Kidney (tissue), 22 donors: ENCODE measurements at places on chromosomes 4 and X.

DNA sequence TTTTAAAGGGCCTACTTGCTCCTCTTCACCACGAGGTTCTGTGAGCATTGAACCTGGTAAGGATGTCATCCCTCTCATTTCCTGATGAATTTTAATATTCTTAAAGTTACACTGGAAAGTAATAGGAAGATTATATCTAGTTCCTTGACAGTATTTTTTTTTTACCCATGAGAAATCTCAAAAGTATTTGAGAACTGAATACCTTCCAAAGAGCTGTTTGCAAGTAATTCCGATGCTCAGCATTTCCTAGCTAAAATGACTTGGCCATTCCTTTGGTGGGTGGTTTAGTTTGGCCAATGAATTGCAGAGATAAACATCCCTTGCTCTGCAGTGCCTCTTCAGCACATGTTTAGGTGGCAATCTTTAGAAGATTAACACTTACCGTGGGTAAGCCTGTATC is 110.2 kb upstream of the WDR1 start:
- no peak for DNase-seq

DNA sequence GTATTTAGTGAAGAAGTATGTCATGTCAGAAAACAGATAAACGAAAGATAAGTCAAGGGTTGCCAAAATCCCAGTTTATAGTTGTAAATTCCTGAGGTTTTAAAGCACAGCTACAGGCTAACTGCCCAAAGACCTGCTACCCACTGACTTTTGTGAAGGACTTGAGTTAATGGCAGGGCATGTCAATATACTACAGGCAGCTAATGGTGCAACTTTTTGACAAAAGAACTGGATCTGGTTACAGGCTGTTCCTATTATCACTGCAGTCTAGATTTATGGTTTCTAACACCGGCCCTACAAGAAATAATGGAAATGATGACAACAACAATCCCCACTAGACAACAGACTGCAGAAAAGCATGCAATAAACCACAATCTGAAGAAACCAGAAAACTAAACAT is 6.4 kb downstream of the SCML2 start:
- no peak for DNase-seq

- DNase-seq = peak; percentile 12
Observed at GRCh38 chr4:141654098-141654497, 17.7 kb downstream of the IL15 start.

DNA sequence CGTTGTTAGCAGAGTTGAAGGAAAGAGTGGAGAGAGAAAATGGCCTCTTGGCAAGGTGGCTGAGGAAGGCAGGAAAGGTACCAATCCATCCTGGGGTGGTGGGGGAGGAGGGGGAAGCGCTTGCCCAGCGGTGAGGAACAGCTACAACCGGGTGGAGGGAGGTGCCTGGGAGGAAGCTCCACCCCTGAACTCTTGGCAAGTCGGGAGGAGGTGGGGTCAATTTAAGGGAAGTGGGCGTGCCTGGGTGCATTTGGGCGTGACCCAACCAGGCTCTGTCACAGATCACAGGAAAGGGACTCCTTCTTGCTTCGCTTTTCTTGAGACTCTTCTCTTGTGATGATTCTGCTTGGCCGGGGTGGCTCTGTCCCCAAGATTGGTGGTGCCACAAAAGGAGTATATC is 41.7 kb downstream of the BCORL1 start:
- DNase-seq = peak; percentile 82

DNA sequence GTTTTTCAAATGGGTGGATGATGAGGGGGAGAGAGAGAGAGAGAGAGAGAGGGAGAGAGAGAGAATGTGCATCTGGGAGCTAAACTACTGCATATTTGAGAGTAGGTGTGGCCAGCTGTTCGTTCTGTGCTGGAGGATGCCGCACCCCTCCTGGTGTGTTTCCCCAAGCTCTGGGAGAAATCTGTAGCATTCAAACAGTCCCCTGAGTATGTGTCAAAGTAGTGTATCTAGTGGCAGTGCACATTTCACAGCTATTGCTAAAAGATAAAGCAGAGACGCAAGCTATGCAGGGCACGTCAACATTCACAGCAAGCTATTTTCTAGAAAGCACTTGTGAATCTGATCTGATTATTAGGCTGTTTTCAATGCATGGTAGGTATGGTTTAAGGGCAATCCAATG is 83.5 kb upstream of the LIMCH1 start:
- DNase-seq = no peak

- DNase-seq = no peak
Observed at GRCh38 chr4:166228112-166228511, 355.1 kb downstream of the TLL1 start.

DNA sequence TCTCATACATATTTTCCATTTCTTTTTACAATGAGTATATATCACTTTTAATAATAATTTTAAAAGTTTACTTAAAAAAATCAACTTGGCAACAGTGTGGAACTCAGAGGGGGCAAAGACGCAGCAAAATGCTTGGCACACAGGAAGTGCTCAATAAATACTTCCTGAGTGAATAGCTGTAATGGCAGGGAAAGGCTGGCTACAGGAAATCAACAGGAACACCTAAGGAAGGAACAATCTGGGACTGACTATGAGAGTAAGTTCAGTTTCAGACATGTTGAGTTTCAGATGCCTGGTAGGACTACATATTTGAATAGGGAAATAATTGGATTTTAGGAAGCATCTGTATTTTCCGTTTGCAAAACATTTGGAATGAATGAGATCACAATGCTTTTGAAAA is 137.6 kb downstream of the SCLT1 start:
- no peak for DNase-seq

DNA sequence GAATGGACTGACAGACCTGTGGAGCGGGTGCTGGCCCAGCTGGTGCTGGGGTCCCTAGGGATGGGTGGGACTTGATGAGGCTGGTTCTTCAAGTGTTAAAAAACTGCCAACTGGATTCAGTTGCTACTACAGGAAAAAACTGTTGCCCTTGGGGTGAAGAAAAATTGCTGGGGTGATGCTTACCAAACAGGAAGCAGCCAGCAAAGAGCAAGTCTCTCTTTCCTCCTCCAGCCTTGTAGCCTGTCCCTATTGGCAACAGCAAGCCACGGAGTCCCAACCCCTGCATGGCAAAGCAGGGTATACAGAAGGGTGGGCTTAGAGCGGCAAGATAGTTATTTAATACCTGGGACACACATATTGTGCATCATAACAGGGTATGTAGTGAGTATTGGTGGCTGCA is 60.1 kb upstream of the ATP8A1 start:
- DNase-seq = no peak

GRCh38 chr4:73663576-73663975 is 43.3 kb upstream of the RASSF6 start:
- no peak for DNase-seq

GRCh38 chr4:154086247-154086646 is 297.4 kb upstream of the SFRP2 start:
- DNase-seq = no peak

DNA sequence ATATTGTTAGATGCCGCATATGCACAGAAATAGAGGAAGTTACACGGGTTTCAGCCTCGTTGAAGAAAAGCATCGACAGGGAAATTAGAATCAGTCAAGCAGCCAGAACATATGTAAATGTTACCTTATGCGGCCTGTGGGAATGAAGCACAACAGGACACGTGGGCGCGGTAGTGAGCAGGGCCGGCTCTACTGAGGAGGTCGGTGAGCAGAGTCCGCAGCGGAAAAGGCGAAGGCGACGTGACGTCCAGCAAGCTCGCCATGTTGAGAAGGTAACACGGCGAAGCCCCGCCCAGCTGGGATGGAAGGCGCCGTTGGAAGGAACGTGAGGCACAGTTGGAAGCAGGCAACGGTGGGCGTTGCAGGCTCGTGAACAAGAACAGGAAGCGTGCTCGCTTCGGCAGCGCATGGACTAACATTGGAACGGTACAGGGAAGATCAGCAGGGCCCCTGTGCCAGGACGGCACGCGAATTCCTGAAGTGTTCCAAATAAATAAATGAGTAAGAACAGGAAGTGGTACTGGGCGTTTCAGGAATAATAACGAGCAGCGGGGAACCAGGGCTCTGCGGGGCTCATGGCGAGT is 54.6 kb downstream of the MTNR1A start:
- DNase-seq = no peak

DNA sequence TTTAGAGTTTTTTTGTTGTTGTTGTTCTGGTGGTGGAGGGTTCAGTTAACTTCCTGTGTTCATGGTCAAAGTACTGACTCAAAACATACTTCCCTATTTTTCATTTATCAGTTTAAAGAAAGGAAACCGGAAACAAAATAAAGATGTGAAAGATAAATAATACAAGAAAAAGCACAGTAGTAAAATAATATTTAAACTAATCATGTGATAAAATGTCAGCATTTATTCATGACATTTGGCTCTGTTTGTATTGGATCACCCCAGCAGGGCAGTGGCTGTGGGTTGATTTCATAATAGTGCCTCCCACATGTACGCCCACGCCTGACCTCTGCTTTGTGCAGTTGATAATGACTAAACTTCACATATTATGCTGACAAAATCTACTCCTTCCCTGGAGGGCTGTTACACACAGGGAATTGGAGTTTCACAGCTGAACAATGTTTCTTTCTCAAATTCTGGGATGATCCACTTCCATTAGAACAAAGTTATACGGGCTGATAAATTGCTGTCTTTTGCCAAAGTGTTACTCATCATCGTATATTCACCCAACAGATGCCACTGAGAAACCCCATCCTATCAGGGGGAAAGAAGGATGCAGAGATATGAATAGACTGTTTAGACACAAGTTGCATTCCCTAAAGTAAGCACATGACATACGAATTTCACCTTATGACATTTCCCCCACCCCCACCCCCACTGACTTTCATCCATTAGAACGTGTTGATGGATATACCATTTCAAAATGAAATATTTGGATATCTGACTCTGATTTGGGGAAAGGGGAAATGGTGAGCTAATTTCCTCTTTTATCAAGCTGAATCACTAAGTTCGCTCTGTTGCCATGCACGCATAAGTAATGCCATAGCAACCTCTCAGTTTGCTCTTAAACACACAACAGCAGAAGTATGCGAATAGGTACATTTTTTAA is 48.3 kb downstream of the AMELX start:
- peak; percentile 81 for DNase-seq

- no peak for DNase-seq
Observed at GRCh38 chrX:74370487-74370886, 50.8 kb upstream of the SLC16A2 start.

DNA sequence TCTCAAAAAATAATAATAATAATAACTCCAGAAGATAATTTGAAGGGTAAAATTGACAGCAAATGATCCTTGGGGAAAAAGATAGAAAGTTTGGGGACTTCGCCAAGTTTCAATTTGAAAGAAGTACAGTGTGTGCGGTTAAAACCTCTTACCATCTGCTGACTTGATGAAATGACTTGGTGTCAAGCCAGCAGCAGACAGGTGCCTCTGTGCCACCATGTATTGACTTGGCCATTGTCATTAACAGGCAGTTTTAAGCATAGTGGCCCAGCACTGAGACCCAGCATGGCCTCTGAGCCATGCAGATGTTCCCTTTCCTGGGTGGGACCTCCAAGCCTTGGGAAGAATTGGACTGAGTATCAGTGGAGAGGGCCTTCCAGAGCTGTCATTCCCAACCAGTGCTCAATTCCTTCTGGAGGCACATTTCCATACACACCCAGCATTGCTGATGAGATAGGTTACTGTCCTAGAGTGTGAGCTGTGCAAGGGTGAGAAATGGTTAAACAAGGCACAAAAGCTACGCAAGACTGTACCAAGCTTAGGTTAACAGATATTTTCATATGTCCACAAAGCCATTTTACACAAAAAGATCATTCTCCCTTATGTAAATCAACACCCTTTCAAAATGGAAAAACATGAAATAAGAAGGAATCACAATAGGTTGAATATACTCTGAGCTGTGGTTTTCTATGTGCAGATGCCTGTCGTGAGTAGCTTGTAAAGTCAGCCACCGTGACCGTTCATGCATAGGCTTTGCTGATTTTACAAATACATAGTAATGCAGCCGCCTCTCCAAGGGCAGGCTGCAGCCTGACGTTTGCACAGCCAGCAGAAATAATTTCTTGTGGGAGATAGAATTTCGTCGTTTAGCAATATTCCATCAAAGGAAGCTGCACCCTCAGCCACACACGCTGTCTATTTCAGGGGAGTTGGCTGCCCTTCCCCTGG is 59.4 kb upstream of the FBXW7 start:
- peak; percentile 53 for DNase-seq

DNA sequence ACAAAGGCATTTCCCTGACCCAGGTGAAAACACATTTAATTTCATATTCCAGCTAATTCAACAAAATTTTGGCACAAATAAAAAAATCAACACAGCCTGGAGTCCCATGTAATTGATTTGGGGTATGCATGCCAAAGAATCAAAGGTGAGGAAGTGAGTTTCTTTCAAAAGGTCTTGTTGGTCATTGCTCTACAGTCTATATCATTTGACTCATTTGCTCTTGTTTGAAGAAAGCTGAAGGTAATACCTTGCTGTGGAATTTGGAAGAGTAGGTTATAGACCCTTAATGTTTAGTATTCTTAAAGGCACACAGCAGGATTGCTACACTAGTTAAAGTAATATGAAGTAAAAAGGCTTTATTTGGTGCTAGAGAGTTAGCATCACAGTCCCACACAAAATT is 25.4 kb downstream of the COL4A6 start:
- no peak for DNase-seq

DNA sequence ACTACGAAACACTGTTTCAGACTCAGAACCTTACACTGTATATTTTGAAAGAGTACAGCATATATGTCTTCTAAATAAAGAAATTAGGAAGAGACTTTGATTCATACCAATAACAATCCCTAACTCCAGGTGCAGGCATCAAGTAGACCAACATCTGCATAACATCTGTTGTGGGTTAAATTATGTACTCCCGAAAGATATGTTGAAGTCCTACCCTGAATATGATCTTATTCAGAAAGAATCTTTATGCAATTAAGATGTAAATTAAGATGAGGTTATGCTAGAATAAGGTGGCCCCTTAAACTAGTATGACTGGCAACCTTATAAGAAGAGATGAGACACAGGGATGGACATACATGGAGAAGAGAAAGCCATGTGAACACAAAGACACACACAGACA is 117.9 kb downstream of the INPP4B start:
- DNase-seq = no peak

GRCh38 chr4:87516683-87517082 is 12.5 kb downstream of the SPARCL1 start:
- DNase-seq = no peak
